G401 (cell line): ENCODE measurements at places on chromosomes 3 and 15. TPM values are rescaled to one million over a fixed set of nuclear protein-coding genes. Genes with fewer than 3 reads are reported as not detected.

Gene FBXW12
- 0.68 TPM in 1 of 2 replicates, not detected in the other for total RNA-seq

Gene FOXL2NB
- 1.2 TPM in 1 of 2 replicates, not detected in the other for total RNA-seq

Gene PTX3
- total RNA-seq = 5.4 and 7.1 TPM in 2 replicates

Gene NR1D2
- 7.9 and 21.4 TPM in 2 replicates for total RNA-seq

Gene SLC22A13
- not detected in 2 replicates for total RNA-seq

Gene VGLL3
- not detected in 2 replicates for total RNA-seq

Gene HHATL
- not detected in 2 replicates for total RNA-seq

Gene PEX5L
- total RNA-seq = not detected in 2 replicates

Gene INSYN1
- total RNA-seq = 22.2 and 28.4 TPM in 2 replicates

Gene ANKRD63
- 8.4 and 14.9 TPM in 2 replicates for total RNA-seq

Gene FETUB
- not detected in 2 replicates for total RNA-seq

Gene PLSCR2
- not detected in 2 replicates for total RNA-seq

Gene RBP2
- not detected in 2 replicates for total RNA-seq
